ENCODE measurements at places on chromosomes 2 and 18. TPM values are rescaled to one million over a fixed set of nuclear protein-coding genes. Genes with fewer than 3 reads are reported as not detected.

DNA sequence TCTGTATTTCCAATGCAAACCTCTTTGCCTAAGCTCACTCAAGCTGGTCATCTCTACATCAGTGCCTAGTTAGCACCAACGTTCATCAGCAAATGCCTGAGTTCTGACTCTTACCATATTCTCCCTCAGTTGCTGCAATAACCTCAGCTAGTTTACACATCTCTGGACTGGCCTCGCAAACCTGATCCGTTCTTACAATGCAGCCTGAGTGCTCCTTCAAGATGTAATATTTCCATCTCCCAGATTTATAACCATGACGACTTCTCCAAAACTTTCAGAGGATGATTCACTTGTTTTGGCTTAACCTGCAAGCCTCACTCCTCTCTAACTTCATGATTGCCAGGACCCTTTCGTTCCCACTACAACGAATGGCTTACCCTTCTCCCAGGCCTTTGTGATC lies 69.7 kb downstream of the DIPK1C start:
- no peaks in the 10 kb centered on the region for H3K27me3 ChIP-seq
- no peaks in the 10 kb centered on the region for H3K36me3 ChIP-seq
- no peak overlapping the region for H3K4me3 ChIP-seq
- no peak for DNase-seq

DNA sequence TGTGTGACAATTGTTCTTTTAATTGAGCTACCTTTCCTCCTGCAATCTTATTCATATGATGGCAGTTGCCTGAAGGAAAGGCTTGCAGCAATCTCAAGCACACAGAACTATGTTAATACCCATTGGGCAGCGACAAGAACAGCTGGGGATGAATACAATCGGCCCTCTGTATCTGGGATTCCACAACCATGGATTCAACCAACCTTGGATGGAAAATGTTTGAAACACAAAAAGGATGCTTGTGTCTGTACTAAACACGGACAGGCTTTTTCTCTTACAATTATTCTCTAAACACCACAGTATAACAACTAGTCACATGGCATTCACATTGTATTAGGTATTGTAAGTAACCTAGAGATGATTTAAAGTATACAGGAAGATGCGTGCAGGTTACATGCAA lies 256.1 kb upstream of the SIX2 start:
- no peaks in the 10 kb centered on the region for H3K4me1 ChIP-seq
- no peak overlapping the region for H3K4me3 ChIP-seq
- H3K27me3 ChIP-seq: no peaks in the 10 kb centered on the region

DNA sequence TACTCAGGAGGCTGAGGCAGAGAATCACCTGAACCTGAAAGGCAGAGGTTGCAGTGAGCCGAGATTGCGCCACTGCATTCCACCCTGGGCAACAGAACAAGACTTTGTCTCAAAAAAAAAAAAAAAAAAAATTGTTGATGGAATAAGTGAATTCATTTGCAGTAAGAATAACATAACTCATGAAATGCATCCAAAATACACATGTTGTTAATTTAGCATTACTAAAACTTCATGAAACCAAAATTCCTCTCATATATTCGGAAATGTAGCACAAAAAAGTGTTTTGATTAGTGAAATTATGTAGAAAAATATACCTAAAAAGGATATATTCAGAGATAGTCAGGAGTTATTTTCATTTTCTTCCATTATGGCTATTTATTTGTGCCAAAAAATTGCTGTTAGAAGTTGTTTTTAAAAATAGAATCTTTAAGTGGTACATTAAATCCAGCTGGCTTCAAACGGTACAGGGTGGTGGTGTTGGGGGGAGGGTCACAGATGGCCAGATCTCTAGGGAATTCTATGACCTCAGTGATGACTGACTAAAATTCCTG lies 78.2 kb upstream of the UGP2 start:
- no peaks in the 10 kb centered on the region for H3K27me3 ChIP-seq
- H3K27ac ChIP-seq: no peak overlapping the region
- no peak for DNase-seq
- H3K4me3 ChIP-seq: no peak overlapping the region
- no peaks in the 10 kb centered on the region for H3K4me1 ChIP-seq
- no peaks in the 10 kb centered on the region for H3K36me3 ChIP-seq

- H3K4me3 ChIP-seq: no peak overlapping the region
- no peaks in the 10 kb centered on the region for H3K27me3 ChIP-seq
- no peak for DNase-seq
- no peak overlapping the region for H3K27ac ChIP-seq
These were observed 667.9 kb downstream of the BCL11A start for GRCh38 chr2:59885541-59885940.

- peak overlapping the region; percentile 89 for H3K27ac ChIP-seq
- H3K4me3 ChIP-seq: no peak overlapping the region
- peak; percentile 55 for DNase-seq
- H3K27me3 ChIP-seq: no peaks in the 10 kb centered on the region
- peaks cover 60% of the 10 kb centered on the region for H3K4me1 ChIP-seq
These were observed 64.9 kb downstream of the MCFD2 start for GRCh38 chr2:46850742-46851141.

DNA sequence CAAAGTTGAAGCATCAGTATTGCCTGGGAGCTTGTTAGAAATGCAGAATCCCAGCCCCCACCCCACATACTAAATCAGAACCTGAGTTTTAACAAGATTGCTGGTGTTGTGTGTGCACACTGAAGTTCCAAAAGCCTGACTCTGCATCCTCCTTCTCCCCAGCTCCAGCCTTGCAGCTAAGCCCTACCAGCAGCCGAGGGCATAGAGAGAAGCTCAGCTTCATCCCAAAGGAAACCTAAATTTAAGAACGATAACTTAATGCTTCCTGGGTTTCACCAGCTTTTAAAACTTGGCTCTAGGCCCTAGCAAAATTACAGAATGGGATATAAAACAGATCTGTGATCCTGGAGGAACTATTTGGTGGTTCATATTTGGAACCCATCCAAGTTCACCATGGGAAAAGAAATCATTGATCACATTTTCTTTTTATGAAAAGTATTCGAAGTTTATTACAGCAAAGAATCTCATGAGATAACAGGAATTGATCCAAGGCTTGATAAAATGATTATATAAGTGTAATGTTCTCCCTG lies 11.1 kb downstream of the SMYD1 start:
- DNase-seq: no peak
- no peaks in the 10 kb centered on the region for H3K36me3 ChIP-seq
- no peaks in the 10 kb centered on the region for H3K27me3 ChIP-seq
- H3K27ac ChIP-seq: no peak overlapping the region

DNA sequence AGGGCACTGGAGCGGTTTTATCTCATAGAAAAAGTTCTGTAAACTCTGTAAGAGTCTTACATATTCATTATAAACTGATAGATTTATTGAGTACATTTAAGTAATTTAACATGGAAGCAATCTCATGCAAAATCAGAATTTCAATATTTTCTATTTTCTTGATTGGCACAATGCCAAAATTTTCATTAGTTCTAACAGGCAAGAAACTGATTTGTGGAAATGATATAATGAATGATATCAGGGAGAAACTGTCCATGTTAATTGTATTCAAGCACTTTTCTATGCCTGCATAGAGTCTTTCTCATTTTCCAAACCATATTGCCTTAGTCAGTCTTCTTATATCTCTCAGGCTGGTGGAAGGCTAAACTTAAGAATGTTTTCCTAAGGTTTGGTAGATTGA lies 23.0 kb upstream of the SPAG16 start:
- DNase-seq: no peak
- H3K27ac ChIP-seq: no peak overlapping the region
- no peaks in the 10 kb centered on the region for H3K27me3 ChIP-seq
- no peaks in the 10 kb centered on the region for H3K4me1 ChIP-seq
- H3K4me3 ChIP-seq: no peak overlapping the region
- no peaks in the 10 kb centered on the region for H3K36me3 ChIP-seq

DNA sequence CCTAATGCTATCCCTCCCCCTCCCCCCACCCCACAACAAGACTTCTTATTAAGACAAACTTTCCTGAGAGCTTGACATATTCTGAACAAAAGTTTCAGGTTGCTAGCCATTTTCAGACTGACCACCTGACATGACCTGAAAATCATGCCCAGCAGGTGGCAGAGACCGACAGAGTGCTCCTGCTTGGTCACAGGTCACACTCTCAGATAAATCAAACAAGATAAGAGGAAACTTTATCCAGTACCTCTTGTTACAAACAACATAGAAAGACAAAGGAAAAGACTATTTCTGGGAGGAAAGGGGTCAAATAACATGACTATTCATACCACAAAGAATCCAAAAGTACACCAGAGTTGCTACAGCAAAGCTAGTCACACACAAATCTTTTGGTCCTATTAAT lies 107.4 kb downstream of the TMEM200C start:
- H3K4me3 ChIP-seq: no peak overlapping the region
- no peaks in the 10 kb centered on the region for H3K27me3 ChIP-seq
- no peak for DNase-seq

DNA sequence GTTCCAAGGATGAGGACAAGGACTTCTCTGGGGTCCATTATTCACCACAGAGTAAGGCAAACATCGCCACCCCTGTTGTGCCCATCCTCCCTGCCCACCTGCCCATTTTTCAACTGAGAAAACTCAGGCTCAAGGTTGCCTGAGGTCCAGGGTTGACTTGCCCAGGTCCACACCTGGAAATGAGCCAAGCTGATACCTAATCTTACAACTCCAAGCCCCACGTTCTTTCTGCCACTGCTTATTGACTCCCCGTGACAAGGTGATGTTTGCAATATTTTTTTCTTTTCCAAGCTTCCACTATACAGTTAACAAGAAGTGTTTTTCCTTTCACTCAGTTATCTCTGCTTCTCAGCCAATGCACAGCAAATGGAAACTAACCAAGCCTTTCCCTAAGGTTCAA lies 39.0 kb downstream of the RNF152 start:
- H3K36me3 ChIP-seq: no peaks in the 10 kb centered on the region
- no peaks in the 10 kb centered on the region for H3K27me3 ChIP-seq
- H3K4me1 ChIP-seq: peaks cover 11% of the 10 kb centered on the region
- no peak for DNase-seq
- H3K4me3 ChIP-seq: no peak overlapping the region

- peak overlapping the region; percentile 52 for H3K27ac ChIP-seq
- peak; percentile 40 for DNase-seq
- no peak overlapping the region for H3K4me3 ChIP-seq
- H3K27me3 ChIP-seq: no peaks in the 10 kb centered on the region
- peaks cover 23% of the 10 kb centered on the region for H3K4me1 ChIP-seq
- H3K36me3 ChIP-seq: no peaks in the 10 kb centered on the region
These were observed 78.2 kb downstream of the CELF4 start for GRCh38 chr18:37487400-37487867.

- H3K27me3 ChIP-seq: no peaks in the 10 kb centered on the region
- H3K36me3 ChIP-seq: no peaks in the 10 kb centered on the region
- no peaks in the 10 kb centered on the region for H3K4me1 ChIP-seq
- H3K27ac ChIP-seq: no peak overlapping the region
These were observed 86.5 kb downstream of the MYO3B start for GRCh38 chr2:170264522-170264860.

- H3K4me3 ChIP-seq: no peak overlapping the region
- H3K36me3 ChIP-seq: no peaks in the 10 kb centered on the region
- peaks cover 89% of the 10 kb centered on the region for H3K4me1 ChIP-seq
- peak overlapping the region; percentile 100 for H3K27ac ChIP-seq
- peak; percentile 86 for DNase-seq
These were observed 11.6 kb downstream of the CFLAR start for GRCh38 chr2:201127570-201127969.

LYPD1 gene
- 1.3 TPM for total RNA-seq

SAG gene
- total RNA-seq: 10.2 TPM

CD8B2 gene
- 0.25 TPM for total RNA-seq

KCNJ3 gene
- 1.7 TPM for total RNA-seq

ADGRF3 gene
- total RNA-seq: 1.0 TPM

CDK15 gene
- total RNA-seq: 1.8 TPM

KLHL30 gene
- total RNA-seq: 0.37 TPM
